Activated naive CD8-positive, alpha-beta T cell treated with anti-CD3 and anti-CD28 coated beads, Interleukin-2, amount 50 U/mL, for 16 hours (primary cell): ENCODE measurements at places on chromosomes 11 and 22.

GRCh38 chr11:131593301-131593700 lies 222.9 kb downstream of the NTM start:
- DNase-seq, result no peak

- DNase-seq, result no peak
Observed at GRCh38 chr11:18067372-18067771, 21.3 kb upstream of the TPH1 start.

GRCh38 chr22:45163099-45163450 lies 650 bp upstream of the NUP50 start:
- DNase-seq, result no peak

DNA sequence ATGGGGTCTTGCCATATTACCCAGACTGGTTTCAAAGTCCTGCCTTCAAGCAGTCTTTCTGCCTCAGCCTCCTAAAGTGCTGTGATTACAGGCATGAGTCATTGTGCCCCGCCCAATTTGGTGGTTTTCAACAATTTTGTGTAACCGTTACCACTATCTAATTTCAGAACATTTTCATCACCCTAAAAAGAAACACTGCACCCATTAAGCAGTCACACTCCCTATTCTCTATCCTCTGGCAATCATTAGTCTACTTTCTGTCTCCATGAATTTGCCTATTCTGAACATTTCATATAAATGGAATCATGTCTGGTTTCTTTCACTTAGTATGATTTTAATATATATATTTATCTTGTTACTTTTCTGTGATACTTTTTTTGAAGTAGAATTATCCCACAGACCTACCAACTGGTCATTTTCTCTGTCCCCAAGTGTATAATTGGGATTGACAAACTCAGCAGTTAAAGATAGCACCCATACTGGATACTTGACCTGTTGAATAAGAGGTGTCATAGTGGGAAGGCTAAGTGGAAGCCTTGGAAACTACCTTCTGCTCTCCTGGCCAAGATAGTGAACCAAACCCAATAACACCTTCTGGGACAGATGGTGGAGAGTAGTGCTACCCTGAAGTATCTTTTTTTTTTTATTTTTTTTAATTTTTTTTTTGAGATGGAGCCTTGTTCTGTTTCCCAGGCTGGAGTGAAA lies 64.8 kb downstream of the STIM1 start:
- peak; percentile 47 for DNase-seq

GRCh38 chr11:82874646-82875523 lies 25.3 kb downstream of the PRCP start:
- DNase-seq, result no peak

GRCh38 chr11:3857628-3858027 lies 2.2 kb downstream of the STIM1 start:
- no peak for DNase-seq

DNA sequence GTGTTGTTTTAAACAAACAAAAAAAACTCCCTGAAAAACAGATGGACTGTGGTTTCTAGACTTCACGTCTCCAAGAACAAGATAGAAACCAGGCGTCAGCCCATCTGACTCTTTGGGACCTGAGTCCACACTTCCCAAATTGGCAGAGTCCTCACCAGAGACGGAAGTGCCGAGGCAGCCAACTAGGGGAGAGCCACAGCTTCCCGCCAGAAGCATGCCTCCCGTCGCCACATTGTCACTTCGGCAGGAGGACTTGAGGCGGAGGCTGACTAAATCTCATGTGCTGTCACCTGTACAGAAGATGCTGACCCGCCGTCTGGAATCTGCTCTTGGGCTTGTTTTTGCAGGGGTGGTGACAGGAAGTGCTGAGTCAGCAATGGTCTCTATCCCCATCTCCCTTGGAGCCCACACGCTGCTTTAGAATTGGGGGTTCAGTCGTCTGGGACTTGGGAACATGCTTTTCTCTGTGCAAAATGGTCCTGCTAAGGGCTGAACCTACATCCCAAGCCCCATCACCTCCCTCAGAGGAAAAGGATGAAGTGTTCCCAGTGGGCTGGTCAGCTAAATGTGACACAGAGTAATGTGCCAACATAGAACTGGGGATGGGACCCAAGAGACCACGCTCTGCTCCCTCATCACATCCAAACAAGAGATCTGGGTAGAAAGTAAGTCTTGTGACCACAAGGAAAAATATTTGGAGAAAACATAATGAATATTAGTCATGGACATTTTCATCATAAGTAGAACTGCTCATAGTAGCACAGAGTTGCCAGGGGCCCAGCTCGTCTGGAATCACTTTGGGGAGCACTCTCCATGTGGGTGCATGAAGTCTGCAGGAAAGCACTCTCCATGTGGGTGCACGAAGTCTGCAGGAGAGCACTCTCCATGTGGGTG lies 152.9 kb downstream of the SNX19 start:
- no peak for DNase-seq

DNA sequence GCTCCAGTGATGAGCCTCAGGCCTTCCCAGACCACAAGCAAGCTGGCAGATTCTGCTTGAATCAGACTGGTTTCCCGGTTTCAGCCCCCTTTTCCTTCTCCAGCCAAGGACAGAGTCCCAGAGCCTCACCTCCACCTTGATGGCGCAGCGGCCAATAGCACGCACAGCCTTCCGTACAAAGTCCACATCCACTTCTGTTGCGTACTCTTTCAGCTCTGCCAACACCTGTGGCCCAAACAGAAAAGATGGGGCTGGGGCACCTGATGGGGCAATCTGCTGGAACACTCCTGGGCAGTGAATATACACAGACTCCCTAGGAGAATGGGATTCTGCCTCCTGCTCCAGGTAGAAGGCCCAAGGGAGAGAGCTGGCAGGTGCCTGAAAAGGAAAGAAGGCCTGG lies 35.5 kb upstream of the RASL10A start:
- DNase-seq, result no peak

- no peak for DNase-seq
Observed at GRCh38 chr11:623999-624704, 603 bp downstream of the CDHR5 start.

GRCh38 chr22:27133019-27133431 lies 475.6 kb downstream of the MIAT start:
- DNase-seq, result no peak

- no peak for DNase-seq
Observed at GRCh38 chr11:61447601-61448551, 18.0 kb downstream of the SDHAF2 start.

GRCh38 chr11:109986488-109986887 lies 106.7 kb upstream of the ZC3H12C start:
- no peak for DNase-seq

- DNase-seq, result no peak
Observed at GRCh38 chr11:85167038-85167437, 460.1 kb downstream of the DLG2 start.

GRCh38 chr11:119827113-119827512 lies 98.1 kb upstream of the NECTIN1 start:
- no peak for DNase-seq

DNA sequence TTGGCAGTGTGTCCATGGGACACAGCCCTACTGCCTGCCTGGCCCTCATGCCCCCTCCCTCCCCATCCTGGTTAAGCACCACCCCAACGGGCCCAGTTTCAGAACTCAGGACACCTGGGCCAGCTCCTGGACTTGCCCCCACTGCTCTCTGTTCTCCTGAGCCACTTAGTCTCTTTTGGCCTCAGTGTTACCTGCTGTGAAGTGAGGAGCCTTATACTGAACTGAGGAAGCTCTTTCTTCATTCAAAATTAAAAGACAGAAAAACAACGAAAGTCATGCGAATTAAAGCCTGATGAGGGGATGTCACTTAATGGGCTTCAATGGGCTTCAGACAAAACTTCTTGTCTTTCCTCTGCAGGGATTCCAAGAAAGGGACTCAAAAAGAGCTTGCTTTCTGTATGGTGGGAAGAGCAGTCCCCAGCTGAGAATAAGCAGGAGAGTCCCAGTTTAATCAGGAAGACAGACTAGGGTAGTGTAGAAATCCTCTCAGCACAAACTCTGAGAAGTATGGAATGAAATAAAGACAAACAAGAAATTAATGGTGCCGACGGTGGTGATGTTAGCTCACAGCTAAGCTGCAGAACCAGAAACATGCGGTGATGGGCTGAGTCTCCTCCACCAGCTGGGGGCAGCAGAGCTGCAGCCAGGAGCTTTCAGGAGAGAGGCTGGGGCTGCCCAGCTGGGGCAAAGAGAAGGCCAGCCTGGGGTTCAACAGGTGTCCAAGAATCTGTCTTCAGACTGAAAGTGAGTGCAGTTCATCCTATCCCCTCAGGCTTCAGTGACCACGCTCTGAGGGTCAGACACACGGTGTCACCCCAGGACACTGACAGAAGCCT lies 101.0 kb downstream of the GGTLC2 start:
- no peak for DNase-seq

DNA sequence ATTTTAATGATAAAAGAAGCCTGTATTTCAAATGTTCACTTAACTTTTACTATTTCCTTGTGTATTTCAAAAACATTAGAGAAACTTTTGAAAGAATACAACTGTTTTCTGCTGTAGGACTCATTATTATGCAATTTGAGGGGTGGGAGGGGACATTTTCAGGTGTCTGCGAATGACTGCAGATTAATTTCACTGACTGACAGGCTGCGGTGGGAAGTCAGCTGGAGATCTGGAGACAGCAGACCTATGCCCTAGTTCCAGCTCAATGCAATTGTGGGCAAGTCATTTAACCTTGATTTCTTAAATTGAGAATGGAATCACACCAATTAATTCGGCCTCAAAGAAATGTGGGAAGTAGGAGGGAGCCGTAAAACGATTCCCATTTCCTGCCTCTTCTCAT lies 128.7 kb downstream of the ARL14EP start:
- DNase-seq, result no peak

DNA sequence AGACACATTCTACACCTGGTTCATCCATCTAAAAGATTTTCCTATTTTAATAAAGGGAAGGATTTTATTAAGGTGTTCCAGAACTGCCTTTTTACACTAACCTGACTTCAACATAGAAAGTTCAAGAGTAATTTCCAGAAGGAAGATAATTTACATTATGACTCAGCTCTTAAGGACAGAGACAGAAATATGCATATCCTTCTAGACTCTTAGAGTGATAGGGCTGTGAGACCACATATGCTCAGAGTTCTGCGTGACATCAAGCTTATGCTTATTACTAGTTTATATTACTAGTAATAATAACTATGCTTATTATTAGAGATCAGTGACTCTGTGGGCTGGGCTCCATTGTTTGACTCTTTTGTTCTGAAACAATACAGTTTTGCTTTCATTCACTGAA lies 4.6 kb downstream of the PDGFD start:
- DNase-seq, result no peak

GRCh38 chr11:69841859-69842698 lies 22.9 kb upstream of the FGF3 start:
- DNase-seq, result no peak

DNA sequence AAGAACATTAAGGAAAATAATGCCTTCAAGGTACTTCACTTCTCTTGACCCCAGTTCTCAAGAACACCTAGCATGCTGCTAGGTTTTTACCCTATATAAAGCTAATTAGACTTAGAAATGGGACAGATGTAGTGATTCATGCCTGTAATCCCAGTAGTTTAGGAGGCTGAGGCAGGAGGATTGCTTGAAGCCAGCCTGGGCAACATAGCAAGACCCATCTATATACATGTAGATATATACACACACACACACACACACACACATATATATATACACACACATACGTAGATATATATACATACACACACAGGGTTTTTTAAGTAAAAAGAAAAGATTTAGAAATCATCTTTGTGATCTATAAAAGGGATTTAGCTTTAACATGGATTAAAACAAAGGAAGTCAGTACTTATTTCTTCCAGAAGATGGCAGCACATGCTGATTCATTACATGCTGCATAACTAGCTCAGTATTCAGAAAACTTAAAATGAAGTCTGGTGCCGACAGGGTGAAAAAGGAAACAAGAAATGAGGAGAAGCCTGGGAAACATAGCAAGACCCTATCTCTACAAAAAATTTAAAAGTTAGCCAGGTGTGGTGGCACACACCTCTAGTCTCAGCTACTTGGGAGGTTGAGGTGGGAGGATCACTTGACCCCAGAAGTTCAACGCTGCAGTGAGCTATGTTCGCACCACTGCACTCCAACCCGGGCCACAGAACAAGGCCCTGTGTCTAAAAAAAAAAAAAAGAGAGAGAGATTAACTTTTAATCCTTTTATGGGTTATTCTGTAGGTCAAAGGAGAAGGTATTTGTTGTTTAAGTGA lies 28.5 kb upstream of the RBX1 start:
- DNase-seq, result no peak

- no peak for DNase-seq
Observed at GRCh38 chr11:6992457-6993417, 27.4 kb downstream of the ZNF214 start.

- no peak for DNase-seq
Observed at GRCh38 chr22:50236731-50237409, 8.0 kb downstream of the TUBGCP6 start.

- no peak for DNase-seq
Observed at GRCh38 chr11:75740681-75741080, 23.0 kb downstream of the MOGAT2 start.
